ENCODE measurements at places on chromosomes 5 and 9.

GRCh38 chr9:14554886-14555285, 138.3 kb downstream of the ZDHHC21 start:
- no peak for DNase-seq

- DNase-seq = no peak
Measured at GRCh38 chr5:124630767-124631704, 115.4 kb downstream of the ZNF608 start.

- no peak for DNase-seq
Measured at GRCh38 chr5:82984786-82985735, 92.1 kb downstream of the TMEM167A start.

DNA sequence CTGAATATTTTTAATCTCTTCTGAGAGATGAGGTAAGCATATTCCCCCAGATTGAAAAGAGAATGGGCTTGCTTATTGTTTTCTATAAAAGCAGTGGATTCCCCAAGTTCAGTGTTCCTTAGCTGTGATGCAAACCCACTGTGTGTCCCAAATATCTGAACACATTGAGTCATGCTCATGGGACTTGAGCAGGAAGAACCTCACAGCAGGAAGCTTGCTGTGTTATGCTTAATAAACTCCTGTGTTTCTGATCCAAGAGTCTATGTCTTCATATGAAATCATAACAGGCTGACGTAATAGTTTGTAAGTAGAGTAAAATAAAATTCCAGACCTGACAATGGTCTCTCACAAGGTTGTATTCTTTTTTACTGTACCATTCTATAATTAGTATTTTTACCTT, 24.8 kb upstream of the LOX start:
- no peak for DNase-seq

- no peak for DNase-seq
Measured at GRCh38 chr9:92754091-92754745, 10.4 kb downstream of the BICD2 start.

GRCh38 chr5:124289130-124289529, 457.3 kb downstream of the ZNF608 start:
- DNase-seq = no peak

GRCh38 chr5:6805841-6806240, 92.6 kb downstream of the TENT4A start:
- DNase-seq = no peak

- DNase-seq = no peak
Measured at GRCh38 chr5:161306351-161306995, 240.1 kb downstream of the GABRB2 start.

DNA sequence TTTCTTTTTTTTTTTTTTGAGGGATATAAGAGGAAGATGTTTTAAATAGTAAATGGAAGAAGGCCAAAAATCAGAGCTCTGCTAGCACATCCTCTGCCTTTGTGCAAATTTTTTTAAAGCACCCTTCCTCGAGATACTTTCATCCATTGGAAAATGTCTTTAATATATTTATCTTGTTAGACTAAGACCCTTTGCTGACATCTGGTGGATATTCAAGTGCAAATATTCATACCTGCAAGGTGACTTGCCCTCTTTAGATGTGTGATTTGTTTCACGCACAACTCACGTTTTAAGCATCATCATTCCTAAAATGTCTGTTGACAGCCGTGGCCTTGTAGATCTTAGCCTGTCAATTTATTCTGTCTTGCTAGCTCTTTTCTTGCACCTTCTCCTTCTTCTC, 258.5 kb downstream of the AGTPBP1 start:
- DNase-seq = no peak
